ENCODE measurements at places on chromosomes 16 and 17. TPM values are rescaled to one million over a fixed set of nuclear protein-coding genes. Genes with fewer than 3 reads are reported as not detected.

Gene ERBB2
- total RNA-seq: 10.1 TPM

Gene MPV17L
- total RNA-seq: not detected

Gene SPATA32
- total RNA-seq: 0.21 TPM

Gene SHISA6
- not detected for total RNA-seq

Gene LGALS9B
- total RNA-seq: not detected

Gene SLC12A3
- total RNA-seq: not detected

Gene NHERF1
- total RNA-seq: 28.2 TPM

All from H4 (cell line).